Activated CD4-positive, alpha-beta T cell treated with anti-CD3 and anti-CD28 coated beads for 36 hours (primary cell): ENCODE measurements at places on chromosomes 2 and 18. TPM values are rescaled to one million over a fixed set of nuclear protein-coding genes. Genes with fewer than 3 reads are reported as not detected.

The BCL2 gene
- total RNA-seq: 88.9 TPM

The ZNF521 gene
- total RNA-seq: not detected

The ANKRD39 gene
- total RNA-seq: 23.0 TPM

The RIT2 gene
- total RNA-seq: not detected

The DHRS9 gene
- 4.1 TPM for total RNA-seq

The POTEI gene
- total RNA-seq: not detected

The NFATC1 gene
- total RNA-seq: 96.0 TPM

The EHD3 gene
- 1.6 TPM for total RNA-seq

The ALPG gene
- not detected for total RNA-seq

The AOX1 gene
- 0.82 TPM for total RNA-seq

The ST6GAL2 gene
- total RNA-seq: not detected

The AGXT gene
- total RNA-seq: not detected

The KATNAL2 gene
- 1.4 TPM for total RNA-seq

The ASIC4 gene
- total RNA-seq: not detected
